Effector memory CD4-positive, alpha-beta T cell (primary cell): ENCODE measurements at places on chromosomes 11 and 22.

DNA sequence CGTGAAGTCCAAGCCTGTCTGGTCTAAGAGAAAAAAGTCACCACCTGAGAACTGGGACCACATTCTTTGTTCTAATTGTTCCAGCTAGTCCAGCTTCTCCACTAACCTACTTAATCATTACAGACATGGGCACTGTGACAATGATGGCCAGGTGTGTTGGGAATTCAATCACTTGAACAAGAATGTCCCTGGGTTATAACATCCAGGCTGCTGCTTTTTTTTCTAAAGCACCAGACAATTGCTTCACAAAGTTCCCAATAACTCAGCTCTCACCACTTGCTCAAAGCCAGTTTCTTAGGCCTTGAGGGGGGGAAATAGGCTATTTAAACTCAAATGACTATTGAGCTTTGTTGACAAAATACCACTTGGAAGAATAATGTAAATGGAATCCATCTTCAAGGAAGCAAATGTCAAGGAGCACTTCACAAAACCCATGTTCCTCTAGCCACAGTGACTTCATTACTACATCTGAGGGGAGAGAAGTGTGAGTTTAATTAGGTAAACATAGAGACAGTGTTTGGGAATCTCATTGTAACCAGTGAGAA, 80.3 kb downstream of the ME3 start:
- DNase-seq, result no peak

- DNase-seq, result peak; percentile 47
Measured at GRCh38 chr11:17352950-17353820, 1.6 kb downstream of the NCR3LG1 start.

- DNase-seq, result no peak
Measured at GRCh38 chr11:128904656-128905344, 13.6 kb downstream of the KCNJ5 start.

DNA sequence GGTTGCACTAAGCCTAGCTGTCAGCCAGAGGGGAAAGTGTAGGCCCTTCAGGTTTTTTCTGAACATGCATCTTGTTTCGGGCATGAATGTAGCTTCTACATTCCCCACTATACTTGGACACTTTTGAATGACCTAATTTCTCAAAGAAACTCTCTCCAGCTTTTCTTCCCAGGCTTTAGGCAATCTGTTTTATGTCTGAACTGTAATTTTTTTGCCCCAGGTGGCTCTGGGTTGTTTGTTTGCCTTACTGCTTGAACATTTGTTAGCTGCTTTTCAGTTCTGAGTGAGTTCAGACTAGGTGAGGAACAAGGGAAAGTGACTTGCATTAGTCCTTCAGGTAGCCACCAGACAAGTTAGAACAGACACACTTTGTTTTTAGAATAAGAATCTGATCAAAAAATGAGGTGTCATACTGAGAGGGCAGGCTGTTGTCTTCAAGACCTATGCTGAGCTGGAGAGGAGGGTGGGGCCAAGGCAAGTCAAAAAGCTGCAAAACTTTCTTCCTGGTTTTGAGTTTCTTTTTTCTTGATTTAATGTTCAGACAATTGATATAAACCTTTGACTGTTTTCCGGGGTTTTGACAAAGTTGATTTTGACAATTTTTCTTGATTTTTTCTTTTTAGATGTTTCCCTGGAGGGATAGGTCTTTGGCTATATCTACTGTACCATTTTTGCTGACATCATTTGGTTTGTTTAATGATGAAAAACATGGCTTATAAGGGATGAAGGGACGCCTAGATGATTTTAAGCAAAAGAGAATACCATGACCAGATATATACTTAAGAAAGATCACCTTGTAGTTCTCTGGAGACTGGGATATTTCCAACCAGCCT, 182.8 kb downstream of the WNT11 start:
- no peak for DNase-seq

DNA sequence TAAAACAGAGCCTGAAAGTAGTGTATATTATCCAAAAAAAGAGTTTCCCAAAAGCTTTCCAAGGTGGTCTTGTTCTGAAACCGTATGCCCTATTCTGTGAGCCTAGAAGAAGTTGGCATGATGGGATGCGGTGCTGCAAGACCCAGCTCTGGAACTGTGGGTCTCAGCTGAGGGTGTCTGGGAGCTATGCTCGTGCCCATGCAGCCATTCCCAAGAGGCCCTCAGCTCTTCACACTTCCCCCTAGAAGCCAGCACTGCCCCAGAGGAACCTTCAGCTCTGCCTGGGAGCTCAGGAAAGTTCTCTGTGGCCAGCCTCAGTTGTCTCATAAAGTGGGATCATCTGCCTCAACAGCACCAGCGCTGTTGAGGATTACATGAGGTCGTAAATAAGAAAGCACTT, 6.4 kb upstream of the SYT12 start:
- no peak for DNase-seq

- no peak for DNase-seq
Measured at GRCh38 chr11:69308936-69309615, 15.1 kb downstream of the MYEOV start.

DNA sequence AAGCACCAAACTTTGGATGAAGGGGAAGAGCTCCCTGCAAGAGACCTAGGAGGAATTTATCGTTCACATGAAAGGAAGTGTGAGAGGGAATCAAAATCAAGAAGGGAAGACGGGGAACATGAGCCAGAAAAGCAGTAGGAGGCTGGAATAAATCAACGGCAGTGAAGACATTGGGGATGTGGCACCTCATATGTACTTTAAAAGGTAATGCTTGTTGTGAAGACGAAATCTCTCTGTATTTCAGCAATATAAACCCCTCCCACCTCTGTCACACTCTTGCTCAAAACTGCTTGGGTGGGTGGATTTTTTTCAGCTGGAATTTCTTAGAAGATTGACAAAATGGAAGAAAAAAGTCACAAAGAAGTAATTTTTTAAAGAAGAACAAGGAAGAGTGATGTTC, 243.5 kb downstream of the BUD13 start:
- no peak for DNase-seq

GRCh38 chr11:72758304-72758689, 6.1 kb upstream of the ARAP1 start:
- DNase-seq, result no peak

DNA sequence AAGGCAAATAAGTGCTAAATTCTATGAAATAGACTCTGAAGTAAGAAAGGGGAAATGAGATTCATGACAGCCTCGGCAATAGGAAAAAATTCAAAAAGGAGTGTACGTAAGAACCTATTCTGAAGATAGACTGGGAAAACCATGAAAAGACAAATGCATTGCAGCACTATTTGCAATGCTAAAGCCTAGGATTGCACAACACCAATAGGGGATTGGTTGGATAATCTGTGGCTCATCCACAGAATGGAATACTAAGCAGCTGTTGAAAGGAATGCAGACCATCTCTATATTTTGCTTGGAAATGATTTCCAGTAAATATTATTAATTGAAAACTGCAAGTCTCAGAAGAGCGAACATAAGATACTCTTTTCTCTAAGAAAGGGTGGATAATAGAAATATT, 91.7 kb upstream of the CLMP start:
- no peak for DNase-seq

DNA sequence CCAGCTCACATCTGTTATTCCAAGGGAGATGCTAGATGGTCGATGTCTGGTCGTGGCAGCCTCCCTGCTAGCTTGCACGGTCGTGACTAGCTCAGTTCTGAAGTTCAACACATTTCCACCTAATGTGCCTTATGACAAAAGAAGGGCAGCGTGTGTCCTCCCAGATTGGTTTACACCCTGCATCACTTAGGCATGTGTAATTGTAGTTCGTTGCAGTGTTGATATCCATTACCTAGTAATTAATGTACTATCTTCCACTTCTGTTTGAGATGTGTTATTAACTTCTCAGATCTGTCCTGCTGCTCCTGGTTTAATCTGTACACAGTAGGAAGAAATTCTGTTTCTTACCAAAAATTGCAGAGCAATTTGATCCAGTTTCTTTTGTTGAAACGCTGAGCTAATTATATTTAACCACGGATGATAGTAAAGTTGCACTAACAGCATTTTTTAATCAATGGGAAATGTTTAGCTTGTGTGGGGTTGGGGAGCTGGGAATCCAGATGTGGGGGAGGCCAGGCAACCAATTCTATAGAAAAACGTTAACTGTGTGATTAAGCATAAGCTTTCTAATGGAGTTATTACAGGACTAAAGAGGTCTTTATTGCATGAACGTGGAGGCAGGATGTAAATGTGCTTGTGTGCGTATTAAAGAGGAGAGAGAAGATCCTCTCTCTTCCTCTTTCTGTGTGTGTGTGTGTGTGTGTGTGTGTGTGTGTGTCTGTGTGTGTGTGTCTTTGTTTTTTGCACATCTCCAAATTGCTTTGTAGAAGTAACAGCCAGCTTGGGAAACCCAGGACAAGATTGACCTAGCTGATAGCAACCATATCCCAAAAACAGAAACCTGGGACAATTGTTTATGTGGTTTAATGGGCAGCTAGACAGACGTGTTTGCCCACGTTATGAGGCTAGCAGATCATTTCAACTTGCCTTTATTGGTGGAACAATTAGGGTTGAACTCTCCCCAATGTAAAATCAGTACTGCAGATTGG, 145.7 kb upstream of the TTC12 start:
- DNase-seq, result no peak

DNA sequence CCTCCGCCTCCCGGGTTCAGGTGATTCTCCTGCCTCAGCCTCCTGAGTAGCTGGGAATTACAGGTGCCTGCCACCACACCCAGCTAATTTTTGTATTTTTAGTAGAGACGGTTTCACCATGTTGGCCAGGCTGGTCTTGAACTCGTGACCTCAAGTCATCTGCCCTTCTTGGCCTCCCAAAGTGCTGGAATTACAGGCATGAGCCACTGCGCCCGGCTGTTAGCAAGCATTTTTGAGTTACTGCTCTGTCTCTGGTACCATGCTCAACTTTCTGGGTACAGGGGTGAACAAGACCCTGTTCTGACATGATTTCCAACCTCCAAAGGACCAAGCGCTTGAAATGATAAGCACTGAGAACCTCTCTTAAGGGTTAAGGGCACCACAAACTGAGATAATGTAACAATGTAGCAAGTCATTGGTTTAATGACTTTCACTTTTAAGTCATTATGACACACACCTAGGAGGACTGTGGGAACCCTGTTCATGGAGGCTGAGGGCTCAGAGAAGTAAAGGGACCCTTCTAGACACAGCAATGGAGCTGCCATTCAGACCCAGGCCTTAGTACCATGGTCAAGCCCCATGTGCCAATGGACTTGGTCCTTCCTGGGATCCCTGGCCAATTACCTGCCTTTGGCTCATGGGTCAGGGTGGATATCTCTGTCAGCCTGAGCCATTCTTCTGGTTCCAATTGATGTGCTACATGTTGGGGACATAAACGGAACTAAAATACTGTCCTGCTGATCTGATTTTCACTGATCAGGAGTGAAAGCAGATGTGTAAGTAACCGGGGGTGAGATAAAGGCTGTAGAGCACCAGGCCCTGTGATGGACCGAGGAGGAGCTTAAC, 11.6 kb downstream of the SLC3A2 start:
- no peak for DNase-seq
